Hindlimb muscle (tissue), 1 donor: ENCODE measurements at places on chromosomes 4 and X. TPM values are rescaled to one million over a fixed set of nuclear protein-coding genes. Genes with fewer than 3 reads are reported as not detected.

GRCh38 chr4:45121426-45121975 is 395.1 kb upstream of the GNPDA2 start:
- DNase-seq, result no peak

- no peak for DNase-seq
These were observed 52.2 kb downstream of the SNCA start for GRCh38 chr4:89784686-89785231.

DNA sequence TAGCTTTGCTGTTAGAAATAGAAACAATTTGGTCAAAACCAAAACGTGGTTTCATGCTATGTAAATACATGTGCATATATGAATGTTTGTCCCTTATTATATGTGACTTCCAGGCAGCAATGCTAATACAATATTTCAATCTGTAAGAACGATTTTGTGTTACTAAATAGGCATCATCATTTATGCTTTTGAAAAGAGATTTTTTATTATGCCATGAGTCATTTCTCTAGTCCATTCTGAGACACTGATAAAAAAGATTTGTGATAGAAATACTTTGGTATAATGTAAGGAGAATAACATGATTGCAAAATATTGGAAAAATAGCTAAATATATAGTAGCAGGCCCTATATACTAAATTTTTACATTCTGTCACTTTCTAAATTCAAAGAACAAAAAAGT is 28.9 kb downstream of the SYNPO2 start:
- no peak for DNase-seq

DNA sequence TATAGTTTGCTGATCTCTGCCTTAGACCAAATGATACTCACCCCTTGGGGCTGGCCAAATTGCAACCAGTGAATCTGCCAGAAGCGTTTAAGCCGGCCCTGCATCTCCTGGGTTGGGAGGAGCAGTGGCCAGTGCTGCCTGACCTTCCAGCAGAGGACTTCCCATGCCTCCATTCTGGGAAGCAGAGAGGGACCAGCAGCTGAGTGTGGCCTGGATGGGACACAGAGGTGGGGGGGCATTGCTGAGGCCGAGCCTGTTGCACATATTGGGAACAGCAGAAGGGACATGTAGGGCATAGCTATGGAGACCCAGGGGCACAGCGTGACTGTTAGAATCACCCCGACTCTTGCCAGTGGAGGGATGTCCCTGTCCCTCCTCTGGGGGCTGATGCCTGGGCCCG is 93.3 kb downstream of the CPZ start:
- DNase-seq, result no peak

DNA sequence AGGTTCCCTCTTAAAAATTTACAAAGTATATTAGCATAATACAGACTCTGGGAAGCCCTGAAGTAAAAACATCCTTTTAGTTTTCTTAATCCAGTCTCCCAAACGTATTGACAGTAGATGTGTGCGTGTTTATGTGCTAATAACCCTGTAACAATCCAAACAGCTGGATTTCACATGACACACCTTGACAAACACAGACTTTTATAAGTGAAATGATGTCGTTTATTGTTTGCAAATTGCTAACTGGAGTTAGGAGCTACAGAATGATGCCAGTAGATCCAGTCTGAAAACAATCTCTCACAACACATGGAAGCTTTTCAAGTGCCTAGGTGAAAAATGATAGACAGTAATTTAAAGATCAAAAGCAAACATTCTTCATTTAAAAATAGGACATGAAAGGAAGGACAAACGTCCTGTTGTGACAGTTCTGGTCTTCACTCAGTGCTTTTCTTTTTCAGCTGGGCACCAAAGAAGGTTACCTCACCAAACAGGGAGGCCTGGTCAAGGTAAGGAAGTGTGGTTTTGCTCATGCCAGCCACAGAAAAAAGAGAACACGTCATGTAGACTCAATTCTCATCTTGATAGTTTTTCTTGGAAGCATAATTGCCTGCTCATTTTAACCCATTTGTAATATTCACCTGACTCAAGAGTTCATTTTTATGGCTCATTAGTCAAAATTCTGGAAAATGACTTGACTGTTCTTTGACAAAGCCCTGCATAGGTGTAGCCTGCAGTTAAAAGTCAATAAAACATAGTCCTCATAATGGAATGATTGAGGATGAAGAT is 32.9 kb downstream of the LAMTOR3 start:
- DNase-seq, result no peak

GRCh38 chr4:172865103-172865502 is 303.5 kb upstream of the GALNT7 start:
- DNase-seq, result no peak

DNA sequence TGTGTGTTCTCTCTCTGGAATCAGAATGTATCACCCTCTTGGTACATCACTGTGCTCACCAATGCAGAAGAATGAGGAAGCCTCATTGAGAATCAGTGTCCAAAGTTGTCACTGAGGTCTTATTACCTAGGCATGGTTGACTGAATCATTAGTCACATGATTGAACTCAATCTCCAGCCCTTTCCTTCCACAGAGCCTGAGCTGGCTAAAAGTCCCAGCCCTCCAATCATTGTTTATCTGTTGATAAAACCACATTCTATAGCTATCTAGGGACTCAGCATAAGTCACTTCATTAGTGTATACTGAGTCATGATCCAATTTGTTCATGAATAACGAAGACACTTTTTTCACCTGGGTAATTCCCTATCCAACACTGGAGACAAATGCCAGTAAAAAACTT is 396.8 kb downstream of the TRAM1L1 start:
- DNase-seq, result no peak

DNA sequence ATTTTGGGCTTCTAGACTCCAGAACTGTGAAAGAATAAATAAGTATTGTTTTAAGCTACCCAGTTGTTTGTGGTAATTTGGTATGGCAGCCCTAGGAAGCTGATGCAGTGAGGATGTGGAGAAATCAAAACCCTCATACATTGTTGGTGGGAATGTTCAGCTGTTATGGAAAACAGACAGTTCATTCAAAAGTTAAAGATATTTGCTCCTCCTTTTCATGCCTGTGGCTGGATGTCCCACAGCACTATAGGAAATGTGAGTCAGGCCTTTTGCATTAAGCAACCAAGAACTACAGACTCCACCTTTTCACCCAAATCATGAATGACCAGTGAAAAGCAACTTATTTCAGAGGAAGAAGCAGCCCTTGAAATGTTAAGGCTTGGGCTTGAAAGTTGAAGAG is 6.7 kb downstream of the BBS12 start:
- no peak for DNase-seq

DNA sequence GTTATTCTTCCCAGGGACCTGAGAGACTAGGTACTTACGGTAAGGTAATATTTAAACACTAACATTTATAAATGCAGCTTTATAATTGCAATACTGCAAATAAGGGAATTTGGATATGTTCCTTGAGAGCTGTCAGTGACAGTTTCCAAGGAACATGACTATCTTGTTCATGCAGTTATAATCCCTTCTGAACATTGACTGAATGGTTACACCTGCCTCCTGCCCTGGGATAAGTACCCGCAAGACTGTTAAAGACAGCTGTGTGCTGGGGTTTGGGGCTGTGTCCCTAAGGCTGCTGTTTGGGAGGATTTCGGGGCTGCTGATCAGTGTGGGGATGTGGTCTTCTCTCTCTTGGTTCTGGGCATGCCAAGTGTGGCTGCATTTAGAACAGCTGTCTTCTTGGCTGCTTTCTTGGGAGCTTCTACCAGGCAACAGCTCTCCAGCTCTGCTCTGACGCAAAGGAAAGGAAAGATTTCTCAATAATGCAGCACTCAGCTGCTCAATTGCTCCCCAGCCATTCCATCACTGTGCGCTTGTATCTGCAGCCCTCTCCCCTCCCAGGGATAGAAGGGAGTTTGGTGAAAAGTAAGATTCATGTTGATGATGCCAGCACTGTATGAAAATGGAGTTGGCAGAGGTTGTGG is 298.8 kb upstream of the TAPT1 start:
- peak; percentile 45 for DNase-seq

GRCh38 chrX:153981771-153982533 is 9.4 kb downstream of the TMEM187 start:
- DNase-seq, result no peak

DNA sequence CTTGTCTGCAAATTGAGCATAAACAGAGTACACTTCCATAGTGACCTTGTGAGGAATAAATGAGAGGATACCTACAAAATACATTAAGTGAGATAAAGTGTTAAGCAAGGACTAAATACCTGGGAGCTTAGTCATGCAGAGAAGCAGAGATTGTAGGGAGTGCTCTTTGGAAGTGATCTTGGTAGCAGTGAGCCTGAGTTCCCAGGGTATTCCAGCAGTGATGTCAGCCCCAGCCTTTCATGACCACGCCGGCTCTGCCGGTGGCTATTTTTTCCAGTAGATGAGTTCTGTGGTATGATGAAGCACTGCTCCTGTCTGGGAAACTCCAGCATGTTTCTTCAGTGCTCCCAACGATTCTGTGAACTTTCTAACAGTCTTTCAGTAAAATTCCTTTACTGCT is 391.5 kb upstream of the IGFBP7 start:
- DNase-seq, result peak; percentile 83

- no peak for DNase-seq
These were observed 2236.0 kb upstream of the AGA start for GRCh38 chr4:179678093-179678814.

GRCh38 chr4:134518574-134519217 is 317.1 kb upstream of the PABPC4L start:
- DNase-seq, result no peak

DNA sequence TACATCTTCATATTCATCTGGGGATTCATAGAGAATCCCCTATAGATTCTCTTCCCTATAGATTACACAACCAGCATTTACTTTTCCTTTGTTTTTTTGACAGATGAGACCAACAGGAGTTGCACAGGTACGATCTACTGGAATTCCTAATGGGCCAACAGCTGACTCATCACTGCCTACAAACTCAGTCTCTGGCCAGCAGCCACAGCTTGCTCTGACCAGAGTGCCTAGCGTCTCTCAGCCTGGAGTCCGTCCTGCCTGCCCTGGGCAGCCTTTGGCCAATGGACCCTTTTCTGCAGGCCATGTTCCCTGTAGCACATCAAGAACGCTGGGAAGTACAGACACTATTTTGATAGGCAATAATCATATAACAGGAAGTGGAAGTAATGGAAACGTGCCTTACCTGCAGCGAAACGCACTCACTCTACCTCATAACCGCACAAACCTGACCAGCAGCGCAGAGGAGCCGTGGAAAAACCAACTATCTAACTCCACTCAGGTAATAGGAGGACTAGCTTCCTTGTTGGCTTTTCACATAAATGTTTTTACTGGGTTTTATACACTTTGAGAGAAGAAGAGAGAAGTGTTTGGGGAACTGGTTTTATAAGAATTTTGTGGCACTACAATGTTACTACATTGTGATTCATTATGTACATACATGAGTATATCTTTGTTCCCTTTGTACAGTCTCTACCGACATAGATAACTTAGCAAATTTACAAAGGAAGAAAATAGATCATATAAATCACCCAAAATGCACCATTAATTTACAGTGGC is 137.2 kb downstream of the DIPK2B start:
- no peak for DNase-seq

- no peak for DNase-seq
These were observed 325.7 kb downstream of the PCDH7 start for GRCh38 chr4:31045724-31046318.

DNA sequence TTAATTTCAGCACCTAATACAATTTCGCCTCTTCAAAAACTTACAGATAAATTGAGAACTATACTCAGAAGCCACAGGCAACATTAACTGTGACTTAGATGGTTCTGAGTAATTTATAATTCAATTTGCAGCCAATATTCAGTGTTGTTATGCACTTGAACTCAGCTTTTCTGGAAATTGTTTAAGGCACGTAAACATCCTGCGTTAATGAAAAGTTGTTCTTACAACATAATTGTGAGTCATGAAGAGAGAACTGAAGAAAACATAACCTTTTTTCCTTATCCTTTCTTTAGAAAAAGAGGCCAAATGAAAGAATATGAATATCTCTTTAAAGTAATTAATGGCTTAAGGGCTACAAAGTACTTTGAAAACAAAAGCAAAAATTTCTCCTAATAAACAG is 16.6 kb upstream of the H2AZ1 start:
- DNase-seq, result no peak

The GAGE13 gene
- polyA plus RNA-seq, result not detected

The SASH3 gene
- 3.1 TPM for polyA plus RNA-seq

The NWD2 gene
- polyA plus RNA-seq, result not detected

The PLXNB3 gene
- polyA plus RNA-seq, result 1.9 TPM

The CYLC1 gene
- not detected for polyA plus RNA-seq

The TRMT44 gene
- 12.2 TPM for polyA plus RNA-seq

The LONRF3 gene
- 3.0 TPM for polyA plus RNA-seq

The TKTL2 gene
- polyA plus RNA-seq, result not detected

The SATL1 gene
- polyA plus RNA-seq, result 0.43 TPM

The FAM53A gene
- 2.4 TPM for polyA plus RNA-seq
